ENCODE measurements at places on chromosomes 12 and 14. TPM values are rescaled to one million over a fixed set of nuclear protein-coding genes. Genes with fewer than 3 reads are reported as not detected.

GRCh38 chr14:90641615-90642243, 174.5 kb downstream of the TTC7B start:
- DNase-seq, result no peak
- H3K27ac ChIP-seq, result peak overlapping the region; percentile 66
- H3K4me1 ChIP-seq, result peaks cover 37% of the 10 kb centered on the region
- H3K36me3 ChIP-seq, result peaks cover 22% of the 10 kb centered on the region
- H3K27me3 ChIP-seq, result no peaks in the 10 kb centered on the region

GRCh38 chr12:69087986-69088385, 151.4 kb upstream of the CPSF6 start:
- no peak for DNase-seq
- peaks cover 18% of the 10 kb centered on the region for H3K27me3 ChIP-seq
- no peaks in the 10 kb centered on the region for H3K36me3 ChIP-seq

DNA sequence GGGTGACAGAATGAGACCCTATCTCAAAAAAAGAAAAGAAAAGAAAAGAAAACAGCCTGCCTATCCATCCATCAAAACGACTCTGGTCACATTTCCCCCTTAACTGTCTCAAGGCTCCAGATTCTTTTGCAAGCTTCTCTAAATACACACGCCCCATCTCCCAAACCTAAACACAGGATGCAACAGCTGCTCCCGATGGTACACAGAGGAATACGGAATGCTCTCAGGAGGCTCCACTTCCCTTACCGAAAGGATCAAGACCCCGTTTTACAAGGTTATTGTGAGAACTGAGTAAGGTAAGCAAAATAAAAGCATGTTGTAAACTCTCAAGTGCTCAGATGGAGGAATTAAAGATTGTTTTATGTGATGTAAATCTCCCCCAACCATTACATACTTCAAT, 62.3 kb downstream of the NT5DC3 start:
- H3K4me1 ChIP-seq, result no peaks in the 10 kb centered on the region
- H3K27ac ChIP-seq, result no peak overlapping the region
- H3K4me3 ChIP-seq, result no peak overlapping the region
- H3K36me3 ChIP-seq, result peaks cover 10% of the 10 kb centered on the region

DNA sequence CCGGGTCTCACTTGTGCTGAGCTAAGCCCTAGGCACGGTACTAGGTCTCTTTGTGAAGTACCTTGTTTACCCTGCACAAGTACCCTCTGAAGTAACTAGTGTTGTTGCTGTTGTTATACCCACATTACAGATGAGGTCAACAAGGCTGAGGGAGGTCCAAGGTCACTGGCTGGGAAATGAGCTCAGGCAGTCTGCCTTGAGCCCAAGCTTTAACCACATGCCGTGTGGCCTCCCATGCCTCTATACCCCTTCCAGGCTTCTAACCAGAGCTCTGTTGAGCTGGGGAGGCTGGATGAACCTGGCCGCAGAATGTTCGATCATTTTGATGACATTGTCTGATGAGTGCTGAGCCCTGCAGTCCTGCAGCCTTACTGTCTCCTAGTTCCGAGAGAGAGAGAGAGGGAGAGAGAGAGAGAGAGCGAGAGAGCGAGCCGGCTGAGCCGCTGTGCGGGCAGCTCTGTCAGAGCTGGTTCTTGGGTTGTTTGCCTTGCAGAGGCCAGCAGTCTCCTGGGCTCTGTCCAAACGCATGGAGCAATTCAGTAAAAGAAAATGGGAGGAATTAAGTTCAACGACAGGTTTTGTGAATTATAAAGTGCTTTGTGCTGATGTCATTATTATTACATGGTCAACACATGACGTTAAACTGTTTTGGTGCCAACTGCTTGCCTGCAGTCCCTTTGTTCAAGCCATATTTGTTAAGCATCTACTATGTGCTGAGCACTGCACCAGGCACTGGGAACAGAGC, 13.1 kb downstream of the JDP2 start:
- H3K36me3 ChIP-seq, result peaks cover 74% of the 10 kb centered on the region
- H3K4me3 ChIP-seq, result no peak overlapping the region
- DNase-seq, result peak; percentile 48
- peaks cover 84% of the 10 kb centered on the region for H3K4me1 ChIP-seq
- H3K27ac ChIP-seq, result peak overlapping the region; percentile 61
- H3K27me3 ChIP-seq, result no peaks in the 10 kb centered on the region

DNA sequence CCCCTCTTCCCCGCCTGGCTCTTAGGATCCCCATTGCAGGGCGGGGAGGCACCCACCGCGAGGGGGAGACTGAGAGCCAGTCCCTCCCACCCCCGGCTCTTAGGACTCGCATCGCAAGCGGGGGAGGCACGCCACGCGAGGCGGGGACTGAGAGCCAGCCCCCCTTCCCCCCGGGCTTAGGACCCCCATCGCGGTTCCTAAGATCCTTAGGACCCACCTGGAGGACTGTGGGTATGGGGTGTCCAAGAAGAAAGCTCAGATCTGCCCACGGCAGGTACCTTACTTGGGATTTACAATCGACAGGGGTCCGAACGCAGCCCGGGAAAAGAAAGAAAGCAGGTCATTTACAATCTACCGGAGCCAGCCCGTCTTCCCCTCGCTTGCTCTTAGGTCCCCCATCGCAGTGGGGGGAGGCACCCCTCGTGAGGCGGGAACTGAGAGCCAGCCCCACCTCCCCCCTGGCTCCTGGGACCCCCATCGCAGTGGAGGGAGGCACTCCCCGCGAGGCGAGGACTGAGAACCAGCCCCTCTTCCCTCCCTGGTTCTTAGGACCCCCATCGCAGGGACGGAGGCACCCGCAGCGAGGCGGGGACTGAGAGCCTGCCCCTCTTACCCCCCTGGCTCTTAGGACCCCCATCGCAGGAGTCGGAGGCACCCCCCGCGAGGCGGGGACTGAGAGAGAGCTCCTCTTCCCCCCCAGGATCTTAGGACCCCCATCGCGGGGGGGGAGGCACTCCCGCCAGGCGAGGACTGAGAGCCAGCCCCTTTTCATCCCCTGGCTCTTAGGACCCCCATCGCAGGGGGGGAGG, 43.7 kb downstream of the DDX11 start:
- H3K36me3 ChIP-seq, result no peaks in the 10 kb centered on the region
- no peak for DNase-seq
- peaks cover 61% of the 10 kb centered on the region for H3K27me3 ChIP-seq
- H3K4me3 ChIP-seq, result peak overlapping the region; percentile 66

- no peak for DNase-seq
- no peaks in the 10 kb centered on the region for H3K36me3 ChIP-seq
- no peaks in the 10 kb centered on the region for H3K4me1 ChIP-seq
- no peak overlapping the region for H3K27ac ChIP-seq
- peaks cover 12% of the 10 kb centered on the region for H3K27me3 ChIP-seq
- no peak overlapping the region for H3K4me3 ChIP-seq
Measured at GRCh38 chr12:97316321-97316720, 146.3 kb upstream of the RMST start.

DNA sequence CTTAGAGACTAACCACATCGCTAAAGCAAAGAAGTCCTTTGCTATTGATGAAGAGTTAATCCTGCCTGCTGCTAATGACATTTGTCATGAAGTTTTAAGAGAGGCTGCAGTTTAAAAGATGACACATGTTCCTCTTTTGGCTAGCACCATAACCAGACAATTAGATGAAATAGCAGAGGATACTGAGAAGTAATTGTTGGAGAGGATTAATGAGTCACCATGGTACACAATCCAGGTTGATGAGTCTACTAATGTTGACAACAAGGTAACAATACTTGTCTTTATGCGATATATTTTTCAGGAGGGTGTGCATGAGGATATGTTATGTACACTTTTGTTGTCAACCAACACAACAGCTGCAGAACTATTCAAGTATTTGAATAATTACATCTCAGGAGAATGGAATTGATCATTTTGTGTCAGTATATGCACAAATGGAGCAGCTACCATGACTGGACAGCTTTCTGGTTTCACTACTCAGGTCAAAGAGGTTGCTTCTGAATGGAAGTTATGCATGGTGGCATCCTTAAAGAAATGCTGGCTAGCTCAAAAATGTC, 56.7 kb downstream of the LRRIQ1 start:
- no peaks in the 10 kb centered on the region for H3K27me3 ChIP-seq
- no peaks in the 10 kb centered on the region for H3K4me1 ChIP-seq
- DNase-seq, result no peak
- no peak overlapping the region for H3K27ac ChIP-seq
- H3K4me3 ChIP-seq, result no peak overlapping the region
- no peaks in the 10 kb centered on the region for H3K36me3 ChIP-seq

DNA sequence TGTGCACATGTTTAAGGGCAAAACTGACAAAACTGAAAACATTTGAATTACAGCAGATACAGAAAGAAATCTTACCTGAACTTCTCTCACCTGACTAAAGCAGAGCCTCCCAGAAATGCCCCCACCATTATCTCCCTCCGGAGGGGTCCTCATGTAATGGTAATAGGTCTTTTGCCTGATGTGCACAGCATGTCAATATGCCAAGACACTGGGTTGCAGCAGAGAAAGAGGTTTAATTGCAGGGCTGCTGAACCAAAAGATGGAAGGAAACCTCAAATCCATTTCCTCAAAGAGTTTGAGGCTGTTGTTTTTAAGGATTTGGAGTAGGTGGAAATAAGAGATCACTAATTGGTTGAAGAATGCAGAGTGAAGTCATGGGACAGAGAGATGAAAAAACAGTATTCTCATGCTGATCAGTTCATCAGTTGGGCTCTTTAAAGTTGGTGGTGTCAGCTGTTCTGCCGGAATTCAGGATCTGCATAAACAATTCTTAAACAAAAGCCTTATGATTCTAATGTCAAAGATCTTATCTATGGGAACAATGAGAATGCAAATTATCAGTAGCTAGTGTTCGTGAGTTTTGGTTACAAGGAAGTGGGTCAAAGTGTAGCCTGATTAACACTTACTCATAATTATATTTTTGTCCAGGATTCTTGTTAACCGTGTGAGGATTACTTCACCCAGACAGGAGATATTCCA, 18.2 kb downstream of the ANG start:
- no peak overlapping the region for H3K4me3 ChIP-seq
- no peaks in the 10 kb centered on the region for H3K36me3 ChIP-seq
- DNase-seq, result no peak

- no peaks in the 10 kb centered on the region for H3K27me3 ChIP-seq
- H3K4me3 ChIP-seq, result no peak overlapping the region
- no peaks in the 10 kb centered on the region for H3K36me3 ChIP-seq
- no peak for DNase-seq
- H3K4me1 ChIP-seq, result no peaks in the 10 kb centered on the region
- no peak overlapping the region for H3K27ac ChIP-seq
Measured at GRCh38 chr12:85484387-85484786, 204.4 kb downstream of the ALX1 start.

The TAS2R30 gene
- total RNA-seq, result 0.44 TPM

The PELI2 gene
- 2.0 TPM for total RNA-seq

GRCh38 chr14:61877035-61877390, 114.8 kb downstream of the SNAPC1 start:
- no peaks in the 10 kb centered on the region for H3K36me3 ChIP-seq
- H3K4me3 ChIP-seq, result no peak overlapping the region
- peaks cover 13% of the 10 kb centered on the region for H3K27me3 ChIP-seq
- H3K27ac ChIP-seq, result no peak overlapping the region

The REC8 gene
- total RNA-seq, result 1.6 TPM

The DBX2 gene
- 0.14 TPM for total RNA-seq

- H3K27ac ChIP-seq, result no peak overlapping the region
- H3K27me3 ChIP-seq, result no peaks in the 10 kb centered on the region
Measured at GRCh38 chr14:31827325-31827724, 249.8 kb upstream of the ARHGAP5 start.

DNA sequence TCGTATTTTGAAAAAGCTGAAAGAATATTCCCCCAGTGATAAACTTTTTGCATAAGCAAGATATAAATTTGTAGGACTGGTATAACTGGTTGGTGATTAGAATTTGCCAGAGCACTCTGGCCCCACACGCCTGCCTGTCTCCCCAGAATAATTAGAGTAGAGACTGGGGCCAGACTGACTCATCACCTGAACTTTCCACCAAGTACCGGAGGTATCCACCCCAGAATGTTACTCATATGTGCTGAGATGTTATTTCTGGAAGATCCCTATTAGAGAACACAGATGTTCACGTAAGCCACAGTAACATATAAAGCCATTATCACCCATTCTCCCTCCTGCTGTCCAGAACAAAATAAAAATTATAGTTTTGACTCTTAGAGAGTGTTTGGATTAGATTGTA, 49.5 kb upstream of the PIWIL1 start:
- H3K4me1 ChIP-seq, result no peaks in the 10 kb centered on the region
- peaks cover 53% of the 10 kb centered on the region for H3K27me3 ChIP-seq
- no peak overlapping the region for H3K27ac ChIP-seq
- H3K36me3 ChIP-seq, result no peaks in the 10 kb centered on the region

The CERS5 gene
- total RNA-seq, result 7.6 TPM

The KRT83 gene
- total RNA-seq, result not detected
